ENCODE measurements at places on chromosomes 1 and 21.

GRCh38 chr1:240044620-240045019 lies 47.1 kb upstream of the FMN2 start:
- DNase-seq = no peak

DNA sequence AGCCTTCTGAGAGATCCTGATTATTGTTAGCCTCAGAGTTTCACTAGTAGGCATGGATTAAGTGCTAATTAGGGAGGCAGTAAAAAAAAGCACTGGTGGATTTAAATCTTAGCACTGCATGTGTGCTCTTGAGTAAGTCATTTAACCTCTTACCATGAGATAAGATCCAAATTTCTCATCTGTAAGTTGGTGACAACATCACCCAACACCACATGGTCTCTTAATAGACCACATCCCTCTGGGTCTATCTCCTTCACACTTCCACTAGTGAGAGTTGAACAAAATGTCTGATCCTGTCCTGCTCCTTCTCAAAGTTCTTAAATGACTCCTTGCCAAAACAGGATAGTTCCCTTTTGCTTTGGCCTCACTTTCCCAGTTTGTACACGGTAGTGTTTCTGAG lies 29.5 kb upstream of the DMRTA2 start:
- no peak for DNase-seq

GRCh38 chr1:175947771-175948170 lies 204.4 kb upstream of the TNR start:
- no peak for DNase-seq

DNA sequence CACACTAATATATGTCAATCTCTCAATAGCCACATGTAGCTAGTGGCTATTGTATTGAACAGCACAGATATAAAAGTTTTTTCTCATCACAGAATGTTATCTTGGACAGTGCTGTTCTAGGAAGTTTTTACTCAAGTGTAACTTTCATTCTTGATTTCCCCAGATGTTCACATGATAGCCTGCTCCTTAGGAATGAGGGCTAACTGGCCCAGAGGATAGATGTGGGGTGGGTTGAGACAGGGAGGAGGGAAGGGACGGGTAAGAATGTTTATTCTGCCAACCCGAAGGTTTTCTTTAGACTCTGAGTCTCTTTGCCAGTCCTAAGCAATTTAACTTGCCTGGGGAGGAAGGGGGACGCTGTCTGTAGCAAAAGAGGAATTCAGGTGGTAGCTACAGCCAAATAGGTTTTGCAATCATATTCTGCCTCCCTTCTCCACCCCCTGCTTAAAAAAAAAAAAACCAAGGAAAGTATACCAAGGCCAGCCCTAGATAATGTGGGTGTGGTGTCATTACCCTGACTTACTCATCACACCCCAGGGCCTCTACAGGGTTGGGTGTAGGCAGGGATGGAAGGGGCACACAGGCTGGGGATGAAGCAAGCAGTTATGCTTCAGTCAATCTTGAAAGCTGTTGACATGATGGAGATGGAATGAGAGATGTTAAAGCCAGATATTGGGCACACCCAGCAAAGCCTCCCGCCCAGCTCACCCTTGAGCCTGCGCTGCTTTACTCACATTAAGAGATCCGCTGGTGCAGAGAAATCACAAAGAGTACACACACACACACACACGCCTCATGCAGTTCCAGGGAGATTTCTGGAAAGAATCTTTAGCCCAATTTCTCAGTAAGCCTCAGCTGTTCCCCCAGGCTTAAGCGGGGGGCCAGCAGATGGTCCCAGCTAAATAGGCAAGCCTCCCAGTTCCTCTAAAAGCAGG lies 59.9 kb downstream of the PLXNA2 start:
- DNase-seq = no peak

GRCh38 chr1:119611701-119612113 lies 36.4 kb downstream of the ZNF697 start:
- peak; percentile 95 for DNase-seq

GRCh38 chr1:221858818-221859611 lies 117.1 kb upstream of the DUSP10 start:
- DNase-seq = no peak

GRCh38 chr1:44964396-44964795 lies 22.0 kb downstream of the EIF2B3 start:
- no peak for DNase-seq

DNA sequence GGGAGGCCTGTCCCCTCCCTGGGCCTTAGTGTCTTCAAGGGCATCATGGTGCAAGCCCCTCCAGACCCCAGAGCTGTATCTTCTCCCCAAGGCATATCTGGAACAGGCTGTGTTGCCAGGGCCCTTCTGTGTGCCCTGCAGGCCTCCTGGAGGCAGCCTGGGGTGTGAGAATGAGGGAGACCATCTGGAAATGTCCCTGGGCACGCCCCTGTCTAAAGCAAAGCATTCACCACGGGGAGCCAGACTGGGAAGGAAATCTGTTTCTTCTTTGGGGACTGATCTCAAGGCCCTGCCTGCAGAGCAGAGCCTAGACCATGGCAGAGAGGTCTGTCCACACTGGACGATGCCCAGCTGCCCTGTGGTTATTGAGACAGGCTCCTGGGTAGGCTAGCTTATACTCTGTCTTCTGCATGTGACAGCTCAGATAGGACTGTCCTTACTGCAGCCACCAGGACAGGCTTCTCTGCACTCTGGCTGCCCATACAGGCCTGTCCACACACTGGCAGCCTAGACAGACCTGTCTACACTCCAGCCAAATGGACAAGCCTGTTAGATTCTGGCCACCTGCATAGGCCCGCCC lies 24.6 kb downstream of the PODN start:
- no peak for DNase-seq

DNA sequence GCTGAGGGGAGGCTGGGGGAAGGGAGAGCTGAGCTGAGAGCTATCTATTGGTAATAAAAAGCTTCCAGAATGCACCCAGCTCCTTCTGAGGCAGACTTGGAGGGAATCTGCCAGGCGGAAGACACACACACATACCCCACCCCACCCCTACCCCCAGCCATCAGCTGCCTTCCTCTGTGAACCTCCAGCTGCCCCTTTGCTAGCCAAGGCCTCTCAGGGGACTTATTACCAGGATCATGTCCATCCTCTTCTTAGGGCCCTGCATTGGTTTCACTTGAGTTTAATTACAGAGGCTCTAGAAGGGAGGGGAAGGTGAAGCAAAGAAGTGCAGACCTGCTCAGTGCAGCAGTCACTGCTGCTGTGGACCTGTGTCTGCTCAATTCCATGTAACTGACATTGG lies 156.4 kb downstream of the OMA1 start:
- DNase-seq = no peak

- DNase-seq = no peak
These were observed 14.1 kb downstream of the DNASE2B start for GRCh38 chr1:84412316-84412942.

DNA sequence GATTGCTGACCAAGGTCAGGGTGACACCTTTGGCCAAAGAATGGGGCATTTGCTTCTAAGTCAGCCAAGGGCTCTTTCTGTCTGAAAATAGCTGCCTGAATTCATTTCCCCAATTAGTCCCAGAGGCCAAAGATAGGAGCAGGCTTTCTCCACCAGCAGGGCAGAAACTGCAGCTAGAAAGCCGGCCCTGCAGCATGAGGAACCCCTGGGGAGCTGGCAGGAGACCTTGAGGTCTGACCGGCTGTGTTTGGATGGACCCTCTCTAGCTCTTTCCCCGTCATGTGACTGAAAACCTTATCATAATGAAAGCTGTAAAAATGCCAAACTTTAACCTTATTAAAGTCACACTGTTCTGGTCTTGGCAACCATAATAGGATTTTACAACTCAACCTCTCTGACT lies 93.4 kb downstream of the CD58 start:
- DNase-seq = no peak

DNA sequence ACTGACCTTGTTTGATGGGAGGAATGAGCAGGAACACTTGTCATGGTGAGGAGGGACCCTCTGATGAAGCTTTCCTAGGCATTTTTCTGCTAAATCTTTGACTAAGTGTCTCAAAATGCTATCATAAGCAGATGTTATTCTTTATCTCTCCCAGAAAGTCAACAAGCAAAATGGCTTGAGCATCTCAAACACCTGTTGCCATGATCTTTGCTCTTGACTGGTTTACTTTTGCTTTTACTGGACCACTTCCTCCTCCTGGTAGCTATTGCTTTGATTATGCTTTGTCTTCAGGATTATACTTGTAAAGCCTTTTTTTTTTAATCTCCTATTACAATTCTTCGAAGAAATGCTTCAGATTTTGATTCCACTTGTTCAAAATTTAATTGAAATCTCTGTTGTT lies 157.4 kb downstream of the GPR52 start:
- no peak for DNase-seq

DNA sequence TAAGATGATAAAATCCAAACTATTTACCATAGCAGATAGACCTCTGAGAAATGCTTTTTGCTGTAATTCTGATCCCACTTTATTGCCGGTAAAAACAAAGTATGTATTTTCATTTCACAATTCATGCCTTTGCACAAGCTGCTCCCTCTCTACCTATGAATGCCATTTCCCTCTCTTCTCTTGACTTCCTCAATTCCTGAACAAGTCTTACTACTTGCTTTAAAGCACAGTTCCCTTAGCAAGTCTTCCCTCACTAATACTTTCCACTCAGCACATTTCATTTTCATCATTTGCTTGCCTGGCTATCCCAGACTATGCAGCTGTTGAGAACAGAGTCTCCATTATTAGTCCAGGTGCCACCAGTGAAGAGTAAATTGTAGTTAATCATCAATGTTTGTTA lies 13.8 kb downstream of the GPATCH2 start:
- no peak for DNase-seq

DNA sequence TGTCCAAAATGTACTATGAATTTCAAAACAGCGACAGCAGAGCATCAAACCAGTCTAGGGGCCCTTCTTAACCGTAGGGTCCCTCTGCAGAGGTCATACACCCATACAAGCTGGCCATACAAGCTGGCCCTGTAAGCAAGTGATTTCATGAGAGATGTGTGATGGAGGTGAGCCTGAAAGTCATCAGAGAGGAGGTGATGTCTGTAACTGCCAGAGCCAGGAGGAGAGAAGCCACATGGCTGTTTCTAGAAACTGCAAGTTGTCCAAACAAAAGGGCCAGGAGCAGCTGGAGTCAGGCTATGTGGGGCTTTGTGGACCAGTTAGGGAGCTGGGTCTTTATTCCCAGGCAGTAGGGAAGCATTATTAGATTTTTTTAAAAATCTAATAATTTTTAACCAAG lies 14.8 kb upstream of the SERINC2 start:
- DNase-seq = no peak

DNA sequence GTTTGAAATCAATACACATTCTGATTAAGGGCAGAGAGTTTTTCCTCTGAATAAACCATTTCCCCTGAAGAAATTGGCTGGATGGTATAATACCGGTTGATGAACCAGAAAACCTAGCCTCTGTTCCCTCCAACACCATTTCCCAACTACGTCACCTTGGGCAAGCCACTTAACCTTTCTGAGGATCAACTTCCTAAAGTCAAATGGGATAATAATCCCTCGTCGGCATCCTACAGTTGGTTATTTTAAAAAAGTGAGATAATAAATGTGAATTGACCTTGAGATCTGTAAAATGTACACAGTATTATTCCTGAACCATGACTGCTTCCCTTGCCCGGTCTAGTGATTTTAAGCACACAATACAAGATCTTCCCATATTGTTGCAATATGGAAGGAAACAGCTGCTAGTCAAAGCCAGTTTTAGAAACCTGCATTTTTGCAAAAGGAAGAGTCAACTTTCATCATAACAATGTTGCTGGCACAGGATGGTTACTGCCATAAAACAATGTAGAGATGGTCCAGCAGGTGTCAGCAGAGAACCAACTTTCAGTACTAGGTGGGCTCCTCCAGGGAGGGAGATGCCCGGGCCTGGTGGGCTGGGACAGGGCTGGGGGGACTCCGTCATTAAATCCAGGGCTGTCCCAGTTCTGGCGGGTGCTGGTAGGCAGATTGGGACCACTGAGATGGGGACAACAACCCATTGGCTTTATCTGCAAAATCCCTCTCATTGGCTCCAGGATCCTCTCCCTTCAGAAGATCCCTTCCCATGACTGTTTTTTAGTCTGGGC lies 5.2 kb upstream of the HLX start:
- no peak for DNase-seq

GRCh38 chr1:52423771-52424170 lies 19.4 kb downstream of the PRPF38A start:
- DNase-seq = no peak

DNA sequence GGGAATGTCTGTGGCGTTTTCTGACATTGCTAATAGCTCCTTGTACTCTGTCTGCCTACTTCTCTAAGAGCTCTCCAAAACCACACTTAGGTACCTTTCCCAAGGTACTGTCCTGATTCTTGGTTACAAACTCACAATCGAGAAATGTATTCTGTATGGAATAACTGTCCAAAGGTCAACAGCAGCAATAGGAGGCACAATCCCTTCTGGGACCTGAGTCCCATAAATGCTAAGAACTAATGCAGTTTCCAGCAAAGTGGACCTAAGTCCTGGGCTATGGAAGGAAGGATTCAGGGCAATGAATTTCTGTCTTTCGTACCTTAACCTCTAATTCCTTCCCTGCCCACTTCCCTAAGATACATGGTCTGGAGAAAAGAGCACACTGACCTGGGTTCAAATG lies 59.7 kb downstream of the DMAP1 start:
- no peak for DNase-seq

GRCh38 chr1:234610666-234611224 lies 767 bp upstream of the IRF2BP2 start:
- peak; percentile 76 for DNase-seq

- no peak for DNase-seq
These were observed 5.4 kb downstream of the TCEA3 start for GRCh38 chr1:23419180-23419579.

- DNase-seq = no peak
These were observed 229.0 kb downstream of the FMN2 start for GRCh38 chr1:240320659-240321058.

GRCh38 chr1:230016159-230016558 lies 50.9 kb upstream of the GALNT2 start:
- no peak for DNase-seq

All from progenitor cell of endocrine pancreas (in vitro differentiated cells).